B cell (primary cell): ENCODE measurements at places on chromosomes 1 and 21. TPM values are rescaled to one million over a fixed set of nuclear protein-coding genes. Genes with fewer than 3 reads are reported as not detected.

Gene PDE9A
- total RNA-seq: 3.5 and 5.8 TPM in 2 replicates

Gene AIRE
- 0.24 TPM in 1 of 2 replicates, not detected in the other for total RNA-seq

Gene CD48
- total RNA-seq: 252 and 255 TPM in 2 replicates

Gene ST6GALNAC3
- 13.4 and 17.3 TPM in 2 replicates for total RNA-seq

Gene PRDM2
- total RNA-seq: 432 and 447 TPM in 2 replicates

Gene KCNJ9
- not detected in 2 replicates for total RNA-seq

Gene ELK4
- 143 and 151 TPM in 2 replicates for total RNA-seq

Gene PGBD2
- 27.7 and 29.2 TPM in 2 replicates for total RNA-seq

Gene S100A7A
- total RNA-seq: not detected in 2 replicates

Gene OR10Z1
- total RNA-seq: not detected in 2 replicates

GRCh38 chr21:30718239-30718909 is at the start of gene KRTAP21-3:
Gene KRTAP21-3 (minus strand): TSS chr21:30718777. CDS start chr21:30718759, 18 bp downstream.
- DNase-seq: no peak

DNA sequence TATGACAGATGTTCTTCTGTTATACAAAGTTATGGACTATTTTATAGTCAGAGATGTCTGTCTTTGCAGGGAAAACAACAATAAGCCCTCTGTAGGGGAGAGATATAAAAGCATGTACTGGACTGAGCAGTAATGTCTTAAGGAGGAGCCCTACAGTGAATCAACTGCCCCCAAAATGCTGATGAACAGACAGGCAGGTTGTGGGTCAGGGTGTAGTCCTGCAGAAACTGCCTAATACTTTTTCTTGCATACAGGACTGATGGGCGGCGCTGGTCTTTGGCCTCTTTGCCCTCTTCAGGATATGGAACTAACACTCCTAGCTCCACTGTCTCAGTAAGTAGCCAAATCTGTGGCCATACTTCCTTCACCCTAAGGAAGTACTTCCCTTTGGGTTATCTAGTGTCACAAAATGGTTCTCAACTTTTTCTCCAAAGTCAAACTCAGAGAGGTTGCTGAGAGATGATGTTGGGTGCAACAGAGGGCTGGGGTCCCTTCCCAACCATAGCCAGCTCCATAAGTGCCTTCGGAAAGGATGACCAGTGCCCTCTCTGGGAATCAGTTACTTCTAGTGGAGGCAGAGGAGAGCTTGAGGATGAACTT is 129.8 kb downstream of the PIK3R3 start:
- DNase-seq: no peak

DNA sequence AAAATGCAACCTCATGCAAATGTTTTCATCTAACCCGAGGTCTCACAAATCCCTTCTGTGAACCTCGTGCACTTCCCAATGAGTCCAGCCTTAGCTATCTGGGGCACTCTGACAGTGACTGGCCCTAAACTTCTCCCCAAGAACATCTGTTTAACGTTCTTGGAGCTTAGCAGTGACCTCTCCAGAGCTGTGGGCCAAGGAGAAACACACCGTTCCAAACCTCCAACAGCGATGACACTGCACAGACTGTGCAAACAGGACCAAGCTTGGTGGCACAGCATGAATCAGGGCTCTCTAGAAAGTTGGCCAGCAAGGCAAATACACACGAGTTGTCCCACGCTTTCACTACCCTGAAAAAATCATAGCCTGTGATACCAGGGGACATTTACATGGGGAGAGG is 15.8 kb downstream of the BEND5 start:
- DNase-seq: no peak

DNA sequence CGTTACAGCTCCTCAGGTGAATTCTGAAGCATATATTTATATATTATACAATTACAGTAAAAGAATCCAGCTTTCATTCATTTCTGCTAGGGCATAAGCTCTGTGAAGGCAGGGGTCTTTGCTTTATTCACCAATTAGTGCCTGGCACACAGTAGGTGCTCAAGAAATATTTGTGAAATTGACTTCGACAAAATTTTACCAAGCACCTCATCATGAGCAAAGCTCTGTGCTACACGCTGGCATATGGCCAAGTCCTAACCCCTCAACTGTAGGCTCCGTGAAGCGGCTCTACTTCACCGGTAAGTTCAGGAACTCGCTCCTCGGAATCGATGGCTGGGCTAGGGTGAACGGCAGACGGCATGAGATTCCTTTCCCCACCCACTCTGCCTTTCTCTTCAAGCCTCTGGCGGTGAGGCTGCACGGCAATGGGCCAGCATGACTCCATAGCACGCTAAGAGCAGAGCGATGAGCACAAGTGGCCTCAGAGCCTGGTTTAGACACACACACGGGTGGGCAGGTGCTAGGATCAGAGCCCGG is 8.7 kb downstream of the C1orf174 start:
- DNase-seq: no peak

DNA sequence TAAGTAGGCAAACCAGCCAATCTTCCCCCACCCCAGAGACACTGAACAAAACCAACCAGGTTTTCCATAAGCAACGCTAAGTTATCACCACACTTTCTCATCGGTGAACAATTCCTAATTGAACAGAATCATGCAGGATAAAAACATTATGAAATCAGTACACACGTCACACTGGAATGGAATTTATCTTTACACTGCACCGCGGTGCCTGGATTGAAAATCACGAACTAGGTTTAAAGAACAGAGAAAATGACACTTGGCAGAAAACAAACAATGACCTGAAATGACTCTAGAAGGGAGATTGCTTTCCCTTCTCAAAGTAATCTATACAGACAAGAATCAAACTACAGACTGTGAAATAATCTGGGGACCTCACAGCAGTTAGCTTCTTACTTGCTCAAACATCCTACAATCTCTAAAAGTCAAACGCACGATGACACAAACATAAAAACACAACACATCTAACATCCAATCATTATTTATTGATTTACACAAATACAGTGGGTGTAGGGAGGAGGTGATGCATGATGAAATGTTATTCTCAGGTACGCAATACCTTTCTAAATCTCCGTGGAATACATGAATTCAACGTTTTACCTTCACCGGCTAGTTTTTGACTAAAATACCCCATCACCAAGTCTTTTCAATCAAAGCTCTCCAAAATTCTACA is 1.9 kb downstream of the EIF4G3 start:
- peak; percentile 16 for DNase-seq

GRCh38 chr21:29145852-29146453 is 15.5 kb downstream of the MAP3K7CL start:
- no peak for DNase-seq

DNA sequence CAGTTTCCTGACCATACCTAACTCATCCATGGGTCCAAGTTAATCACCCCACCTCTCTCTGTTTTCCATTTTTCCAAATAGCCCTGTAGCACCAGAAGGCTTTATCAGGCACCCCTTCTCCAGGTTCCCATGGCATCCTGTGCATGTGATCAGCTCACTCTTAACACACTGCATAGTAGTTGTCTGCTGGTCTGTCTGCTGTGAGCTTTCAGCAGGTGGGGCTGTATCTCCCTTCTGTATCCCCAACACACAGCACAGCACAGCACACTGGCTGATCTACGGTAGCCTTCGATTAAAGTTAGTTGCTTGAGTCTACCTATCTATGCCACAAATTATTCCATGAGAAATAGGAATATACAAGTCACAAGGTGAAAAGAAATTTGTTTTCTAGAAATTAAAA is 54.3 kb upstream of the C1orf198 start:
- no peak for DNase-seq

DNA sequence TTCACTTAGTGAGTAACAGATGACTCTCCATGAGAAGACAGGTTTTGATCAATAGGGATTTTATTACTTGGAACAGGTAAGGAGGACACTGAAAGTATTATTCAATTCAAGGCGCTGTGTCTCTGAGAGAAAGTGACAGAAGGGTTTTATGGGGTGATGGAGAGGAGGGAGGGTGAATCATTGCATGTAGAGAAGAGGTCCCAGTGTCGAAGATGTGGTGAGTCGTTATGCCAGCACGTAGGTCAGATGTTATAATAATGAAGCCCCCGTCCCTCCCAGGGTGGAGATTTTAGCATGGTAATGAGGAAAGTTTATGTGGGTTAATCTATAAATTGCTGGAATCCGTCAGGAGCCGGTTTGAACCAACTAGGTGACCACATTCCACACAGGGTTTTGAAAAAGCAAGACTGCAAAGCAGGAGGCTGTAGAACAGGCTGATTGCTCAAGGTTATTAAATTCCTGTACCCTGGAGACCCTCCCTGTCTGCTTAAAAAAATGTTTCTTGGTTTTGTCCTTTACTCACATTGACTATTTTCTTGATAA is 586.4 kb upstream of the TMPRSS15 start:
- DNase-seq: no peak

DNA sequence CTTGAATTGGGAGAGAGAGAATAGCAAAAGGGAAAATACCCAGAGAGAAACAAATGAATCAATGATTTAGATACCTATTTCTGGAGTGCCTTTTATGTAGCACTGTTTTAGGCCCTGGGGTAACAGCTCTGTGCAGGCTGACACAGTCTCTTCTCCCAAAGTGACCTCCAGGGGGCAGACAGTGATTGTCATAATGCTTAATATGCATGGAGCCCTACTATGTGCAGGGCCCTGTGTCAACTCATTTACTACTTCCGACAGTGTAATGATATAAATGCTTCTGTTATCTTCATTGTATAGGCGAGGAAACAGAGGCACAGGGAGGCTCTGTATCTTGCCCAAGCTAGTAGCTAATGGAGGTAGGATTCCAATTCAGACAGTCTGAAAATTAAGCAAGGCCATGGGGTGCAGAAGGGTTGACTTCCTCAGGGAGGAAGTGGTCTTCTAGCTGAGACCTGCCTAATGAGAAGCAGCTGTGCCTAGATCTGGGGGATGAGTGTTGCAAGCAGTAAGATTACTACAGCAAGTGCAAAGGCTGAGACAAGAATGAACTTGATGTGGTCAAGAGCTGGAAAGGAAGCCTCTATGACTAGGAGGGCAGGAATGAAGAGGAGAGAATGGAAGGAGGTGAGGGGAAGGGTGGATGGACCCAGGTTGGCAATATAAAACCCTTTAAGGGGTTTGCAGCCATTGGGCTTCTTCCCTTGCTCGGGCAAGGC is 16.2 kb upstream of the SERINC2 start:
- DNase-seq: no peak

GRCh38 chr1:121471523-121471922 is 286.7 kb downstream of the SRGAP2C start:
- DNase-seq: no peak

- peak; percentile 12 for DNase-seq
Observed at GRCh38 chr1:10152709-10153284, 57.6 kb upstream of the KIF1B start.

DNA sequence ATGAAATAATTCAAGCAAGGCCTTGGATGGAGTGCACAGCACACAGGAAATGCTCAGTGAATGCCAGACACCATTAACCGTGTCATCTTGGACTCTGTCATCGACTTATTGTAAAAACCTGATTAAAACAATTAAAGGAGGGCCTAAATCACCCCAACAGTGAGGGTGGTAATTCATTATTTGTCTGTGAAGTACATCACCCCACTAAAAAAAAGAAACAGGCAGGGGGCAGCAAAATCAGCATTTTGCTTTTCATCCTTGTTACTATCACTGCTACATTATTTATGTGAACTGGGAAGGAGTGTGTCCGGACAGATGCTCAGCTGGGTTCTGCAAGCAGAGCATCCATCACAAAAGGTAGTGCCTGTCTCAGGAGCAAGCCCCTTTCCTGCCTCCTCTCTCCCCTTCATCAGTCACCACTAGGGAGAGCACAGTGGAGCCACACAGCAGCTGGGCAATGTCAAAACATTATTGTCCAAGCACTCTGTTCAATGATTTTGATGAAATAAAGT is 98.5 kb downstream of the RERE start:
- no peak for DNase-seq

- DNase-seq: no peak
Observed at GRCh38 chr1:75796376-75797272, at the start of gene MSH4. Gene MSH4 (plus strand): TSS chr1:75796882. CDS start chr1:75796986, 104 bp downstream.

- DNase-seq: no peak
Observed at GRCh38 chr1:172914501-172915144, 136.1 kb downstream of the TNFSF18 start.

- no peak for DNase-seq
Observed at GRCh38 chr1:81662913-81663526, 137.7 kb upstream of the ADGRL2 start.

GRCh38 chr1:168112673-168113305 is 23.9 kb downstream of the GPR161 start:
- DNase-seq: no peak

DNA sequence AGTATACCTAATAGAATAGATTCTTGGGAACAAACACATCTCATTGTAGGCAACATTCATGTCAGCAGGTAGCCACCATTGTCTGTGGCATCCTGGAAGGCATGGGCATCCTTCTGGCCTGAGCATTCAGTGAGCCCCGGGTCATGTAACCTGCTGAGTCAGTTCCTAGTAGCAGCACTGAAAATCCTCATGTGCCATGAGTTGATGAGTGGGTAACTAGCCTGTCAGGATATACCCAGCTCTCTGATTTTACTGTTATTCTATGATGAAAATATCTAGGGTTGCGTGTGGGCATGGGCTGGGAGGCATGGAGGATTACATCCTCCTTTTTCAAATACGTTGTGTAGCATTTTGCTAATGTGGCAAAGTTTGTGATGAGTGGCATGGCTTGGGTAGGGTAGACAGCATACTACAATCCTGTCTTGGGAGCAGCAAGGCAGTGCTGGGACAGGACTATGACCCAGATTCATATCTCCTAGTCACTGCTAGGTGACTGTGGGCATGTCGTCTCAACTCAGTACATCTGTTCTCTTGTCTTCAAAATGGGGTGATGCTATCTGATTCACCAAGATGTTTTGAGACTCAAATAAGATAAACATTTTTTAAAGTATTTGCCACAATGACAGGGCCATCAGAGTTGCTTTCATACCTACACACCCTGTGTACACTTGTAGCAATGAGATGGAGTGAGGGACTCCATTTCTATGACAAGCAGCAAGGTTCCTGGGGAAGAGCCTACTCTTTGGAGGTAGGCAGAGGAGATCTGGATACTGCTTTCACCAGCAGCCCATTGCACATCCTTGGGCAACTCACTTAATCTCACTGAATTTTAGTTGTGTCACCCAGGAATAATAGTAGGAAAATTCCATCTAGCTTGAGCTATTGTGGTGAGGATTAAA is 62.5 kb downstream of the CD58 start:
- no peak for DNase-seq

- DNase-seq: no peak
Observed at GRCh38 chr1:88890131-88890530, 1.2 kb downstream of the GTF2B start.

DNA sequence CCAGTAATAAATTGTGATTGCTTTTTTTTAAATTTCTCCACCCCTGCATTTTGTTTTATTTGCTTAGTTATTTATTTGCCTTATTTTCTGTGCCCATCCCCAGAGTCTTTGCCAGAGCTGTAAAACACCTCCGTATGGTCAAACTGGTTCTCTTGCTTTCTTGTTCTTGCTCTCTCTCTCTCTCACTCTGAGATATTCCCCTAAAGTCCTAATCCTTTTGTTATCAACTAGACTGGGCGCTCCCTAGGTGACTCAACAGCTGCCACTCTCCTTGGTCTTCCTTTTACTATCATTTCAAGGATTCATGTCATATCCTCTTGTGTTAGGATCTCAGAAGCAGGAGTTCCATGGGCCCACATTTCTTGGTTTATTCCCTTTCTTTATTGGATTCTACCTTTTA is 160.0 kb downstream of the PRDM2 start:
- no peak for DNase-seq
